ENCODE measurements at places on chromosomes 13 and 19.

DNA sequence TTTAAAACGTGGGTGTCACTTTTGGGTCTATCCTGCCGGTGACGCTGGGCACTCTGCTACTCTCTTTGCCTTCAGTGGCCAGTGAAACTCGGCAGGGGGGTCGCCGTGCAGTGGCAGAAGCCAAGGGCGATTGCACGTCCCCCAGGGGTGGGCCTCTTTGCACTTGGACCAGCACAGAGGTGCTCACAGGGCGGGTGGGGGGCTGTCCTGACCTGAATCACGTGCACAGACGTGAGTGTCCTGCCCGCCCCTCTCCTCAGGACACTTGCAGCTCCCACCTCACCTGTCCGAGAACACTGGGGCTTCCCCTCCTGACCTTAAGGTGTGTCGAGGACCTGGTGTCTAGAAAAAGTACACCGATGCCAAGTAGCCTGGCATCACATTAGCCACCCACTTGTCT is 16.1 kb downstream of the COL4A1 start:
- no peak for DNase-seq

- DNase-seq: peak; percentile 46
Measured at GRCh38 chr19:6501740-6502648, at the start of gene TUBB4A. Gene TUBB4A, minus strand, starts transcription at chr19:6502309. Its CDS starts 97 bp downstream, at chr19:6502212.

GRCh38 chr13:28012896-28013295 is 24.4 kb upstream of the URAD start:
- no peak for DNase-seq

DNA sequence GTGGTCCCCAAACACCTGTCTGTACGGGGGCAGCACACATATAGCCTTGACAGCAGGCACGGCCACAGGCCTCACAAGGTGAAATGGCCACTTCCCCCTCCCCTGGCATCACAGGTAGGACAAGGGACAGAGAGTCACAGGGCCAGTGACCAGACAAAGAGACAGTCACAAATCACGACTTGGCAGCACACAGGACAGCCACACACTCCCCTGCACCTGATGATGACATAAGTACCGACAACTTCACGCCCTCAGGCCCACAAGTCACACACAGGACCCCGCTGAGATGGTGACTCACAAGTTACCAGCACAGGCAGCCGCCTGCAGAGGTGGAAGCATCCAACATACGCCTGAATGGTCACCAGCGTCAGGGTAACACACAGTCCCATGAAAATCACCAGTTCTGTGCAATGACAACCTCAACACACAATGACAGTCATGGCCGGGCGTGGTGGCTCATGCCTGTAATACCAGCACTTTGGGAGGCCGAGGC is 16.5 kb downstream of the TYK2 start:
- DNase-seq: no peak

DNA sequence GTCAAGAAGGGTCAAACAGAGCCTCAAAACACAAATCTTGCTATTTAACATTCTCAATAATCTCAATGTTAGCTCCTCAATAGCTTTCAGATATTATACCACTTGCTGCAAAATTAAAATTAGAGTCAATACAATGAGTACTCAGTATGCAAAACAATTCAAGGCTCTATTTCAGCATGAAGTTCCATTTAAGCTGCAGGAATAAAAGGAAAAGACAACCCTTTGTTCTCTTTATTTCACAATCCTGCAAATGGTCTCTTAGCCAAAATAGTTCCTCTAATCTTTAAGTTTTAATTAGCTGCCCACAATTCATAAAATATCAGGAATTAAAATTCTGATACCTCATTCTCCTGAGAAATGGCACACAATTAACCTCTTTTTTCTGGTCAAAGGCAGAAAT is 40.5 kb upstream of the DCT start:
- DNase-seq: no peak

DNA sequence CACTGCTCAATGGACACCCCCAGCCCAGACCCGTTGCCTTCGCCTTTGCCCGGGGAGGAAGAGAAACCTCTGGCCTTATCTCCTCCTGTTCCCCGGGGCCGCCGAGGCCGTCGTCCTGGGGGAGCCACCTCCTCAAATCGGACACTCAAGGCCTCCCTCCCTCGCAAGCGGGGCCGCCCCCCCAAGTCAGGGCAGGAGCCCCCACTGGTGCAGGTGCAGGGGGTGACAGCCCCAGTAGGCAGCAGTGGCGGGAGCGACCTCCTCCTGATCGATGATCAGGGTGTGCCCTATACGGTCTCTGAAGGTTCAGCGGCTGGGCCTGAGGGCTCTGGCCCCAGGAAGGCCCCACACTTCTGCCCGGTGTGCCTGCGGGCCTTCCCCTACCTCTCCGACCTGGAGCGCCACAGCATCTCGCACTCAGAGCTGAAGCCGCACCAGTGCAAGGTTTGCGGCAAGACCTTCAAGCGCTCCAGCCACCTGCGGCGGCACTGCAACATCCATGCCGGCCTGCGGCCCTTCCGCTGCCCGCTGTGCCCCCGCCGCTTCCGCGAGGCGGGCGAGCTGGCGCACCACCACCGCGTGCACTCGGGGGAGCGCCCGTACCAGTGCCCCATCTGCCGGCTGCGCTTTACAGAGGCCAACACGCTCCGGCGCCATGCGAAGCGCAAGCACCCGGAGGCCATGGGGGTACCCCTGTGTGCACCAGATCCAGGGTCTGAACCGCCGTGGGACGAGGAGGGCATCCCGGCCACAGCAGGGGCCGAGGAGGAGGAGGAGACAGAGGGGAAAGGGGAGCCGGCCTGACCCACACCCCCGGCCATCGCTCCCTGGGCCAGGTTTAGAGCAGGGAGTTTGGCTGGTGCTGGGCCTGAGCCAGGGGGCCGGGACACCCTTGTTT is 2.3 kb downstream of the ZNF524 start:
- DNase-seq: no peak

DNA sequence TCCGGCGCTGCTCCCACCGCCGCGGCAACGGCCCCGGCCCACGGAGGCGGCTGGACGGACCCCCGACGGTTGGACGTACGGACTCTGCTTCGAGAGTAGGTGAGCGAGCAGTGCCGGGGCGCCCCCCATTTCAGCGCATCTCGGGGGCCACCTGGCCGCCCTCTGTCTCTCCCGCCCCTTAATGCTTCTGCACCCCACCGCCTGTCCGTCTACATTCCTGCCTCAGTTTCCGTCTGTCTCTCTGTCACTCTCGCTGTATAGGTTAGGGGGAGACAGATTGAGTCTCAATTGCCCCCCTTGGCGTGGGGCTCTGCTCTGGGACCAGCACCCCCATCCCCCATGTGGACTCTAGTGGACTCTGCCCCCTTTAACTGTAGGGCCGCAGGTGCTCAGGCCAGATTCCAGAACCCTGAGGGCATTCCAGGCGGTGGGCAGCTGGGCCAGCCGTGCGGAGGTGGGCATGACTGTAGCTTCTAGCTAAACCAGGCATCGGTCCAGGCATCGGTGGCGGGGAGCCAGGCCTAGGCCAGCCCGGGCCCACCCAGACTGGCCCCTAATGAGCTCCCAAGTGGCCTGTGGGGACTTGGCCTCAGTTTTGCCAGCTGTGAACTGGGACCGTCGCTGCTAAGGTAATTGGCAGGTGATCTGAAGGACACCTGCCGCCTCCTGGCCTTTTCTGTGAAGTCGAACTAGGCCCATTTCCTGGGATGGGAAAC is 373 bp downstream of the TNFAIP8L1 start:
- no peak for DNase-seq

DNA sequence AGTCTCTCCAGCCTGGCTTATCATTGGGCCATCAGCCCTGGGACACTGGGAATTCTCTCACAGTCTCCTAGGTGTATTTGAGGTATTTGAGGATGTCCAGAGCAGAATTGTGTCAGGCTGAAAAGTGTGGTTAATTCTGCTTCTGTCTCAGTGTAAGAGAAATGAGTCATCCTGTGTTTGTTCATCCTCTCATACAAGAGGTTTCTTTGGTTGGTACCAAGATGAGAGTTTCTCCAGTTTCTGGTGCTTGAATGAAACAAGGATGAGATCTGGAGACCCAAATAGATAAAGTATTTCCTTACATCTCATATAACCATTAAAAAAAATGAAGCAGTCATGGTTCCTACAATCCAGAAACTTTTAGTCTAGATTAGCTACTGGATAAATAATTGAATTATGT is 7.7 kb downstream of the ZNF253 start:
- DNase-seq: no peak

- no peak for DNase-seq
Measured at GRCh38 chr13:59963383-59963782, 200.3 kb downstream of the DIAPH3 start.

GRCh38 chr13:26025196-26025595 is 26.6 kb downstream of the SHISA2 start:
- DNase-seq: no peak

GRCh38 chr19:17753976-17754375 is 2.7 kb downstream of the FCHO1 start:
- DNase-seq: no peak

DNA sequence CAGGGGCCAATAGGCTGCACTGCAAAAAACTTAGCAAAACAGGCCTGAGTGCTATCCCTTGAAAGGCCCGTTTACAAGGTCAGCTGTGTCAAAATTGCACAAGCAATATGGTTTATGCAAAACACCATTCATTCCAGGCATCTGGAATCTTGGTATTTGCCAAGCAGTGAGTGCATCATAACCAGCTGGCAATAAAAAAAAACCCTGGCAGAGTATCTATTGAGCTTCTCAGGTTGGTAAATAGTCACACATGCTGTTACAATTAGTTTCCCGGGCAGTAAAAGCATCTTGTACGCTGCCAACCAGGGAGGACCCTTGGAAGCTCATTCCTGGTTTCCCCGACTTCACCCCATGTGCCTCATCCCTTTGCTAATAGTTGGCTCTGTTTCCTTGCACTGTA is 21.3 kb downstream of the ZNF77 start:
- DNase-seq: no peak

- DNase-seq: no peak
Measured at GRCh38 chr13:112928972-112929782, 39.8 kb upstream of the MCF2L start.

DNA sequence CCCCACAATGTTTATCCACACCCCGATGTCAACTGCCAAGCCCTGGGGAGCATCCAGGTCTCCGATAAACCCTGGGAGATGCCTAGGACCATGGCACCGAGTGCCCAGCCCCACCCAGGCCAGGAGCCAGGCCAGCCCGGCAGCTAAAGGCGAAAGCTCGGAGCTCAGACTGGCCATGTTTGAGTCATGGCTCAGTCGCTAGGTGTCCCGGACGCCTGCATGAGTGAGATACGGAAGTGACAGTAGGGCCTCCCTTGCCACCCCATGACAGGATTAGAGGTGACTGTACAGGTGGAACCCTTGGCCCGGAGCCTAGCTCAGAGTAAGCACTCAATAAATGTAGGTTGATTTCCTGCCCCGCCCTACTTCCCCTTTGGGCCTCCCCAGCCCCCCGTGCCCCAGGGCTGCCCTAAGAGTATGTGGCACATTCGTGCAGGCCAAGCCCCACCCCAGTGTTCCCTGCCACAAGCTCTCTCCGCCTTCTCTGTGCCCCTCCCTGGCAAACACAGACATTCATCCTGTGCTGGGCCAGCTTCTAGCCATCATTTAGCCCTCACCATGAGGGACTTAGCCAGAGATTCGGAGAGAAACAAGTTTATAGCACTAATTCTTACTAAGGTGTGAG is 5.8 kb upstream of the TPM4 start:
- DNase-seq: peak; percentile 94

GRCh38 chr19:7397687-7398086 is 49.0 kb downstream of the ARHGEF18 start:
- DNase-seq: no peak

- no peak for DNase-seq
Measured at GRCh38 chr19:43751466-43752220, 3.1 kb downstream of the SMG9 start.

GRCh38 chr13:29479716-29480492 is 115.6 kb downstream of the SLC7A1 start:
- no peak for DNase-seq

GRCh38 chr19:35693422-35693821 is 10.9 kb upstream of the ZBTB32 start:
- no peak for DNase-seq

- no peak for DNase-seq
Measured at GRCh38 chr13:75372923-75373841, 108.8 kb downstream of the TBC1D4 start.

DNA sequence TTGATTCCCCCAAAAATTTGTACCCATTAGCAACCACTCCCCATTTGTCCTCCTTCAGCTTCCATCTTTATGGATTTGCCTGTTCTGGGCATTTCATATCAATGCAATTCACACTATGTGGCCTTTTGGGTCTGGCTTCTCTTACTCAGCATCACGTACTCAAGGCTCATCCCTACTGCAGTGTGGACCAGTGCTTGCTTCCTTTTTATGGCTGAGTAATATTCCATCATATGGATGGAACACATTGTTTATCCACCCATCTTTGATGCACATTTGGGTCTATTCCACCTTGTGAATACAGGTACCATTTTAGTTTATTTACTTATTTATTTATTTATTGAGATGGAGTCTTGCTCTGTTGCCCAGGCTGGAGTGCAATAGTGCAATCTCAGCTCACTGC is 12.5 kb upstream of the PIK3R2 start:
- no peak for DNase-seq

GRCh38 chr13:82259284-82259683 is 1623.0 kb downstream of the SLITRK1 start:
- no peak for DNase-seq

DNA sequence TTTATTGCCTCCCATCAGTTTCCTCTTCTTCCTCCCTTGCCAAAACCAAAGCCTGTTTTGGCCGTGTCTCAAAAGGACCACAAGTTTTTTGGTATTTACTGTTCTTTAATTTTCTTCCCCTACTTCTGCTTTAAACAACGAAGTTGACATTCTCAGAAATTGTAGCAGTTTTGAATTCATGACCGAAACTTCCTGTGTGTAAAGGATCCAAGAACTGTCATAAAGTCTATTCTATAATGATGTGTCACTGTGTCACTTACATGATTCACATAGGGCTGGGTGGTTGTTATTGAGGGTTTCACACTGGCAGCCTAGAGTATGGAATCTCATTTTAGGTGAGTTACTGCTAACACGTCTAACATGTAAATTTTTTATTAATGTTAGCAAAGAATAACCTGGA is 741.0 kb upstream of the KLHL1 start:
- no peak for DNase-seq

- DNase-seq: no peak
Measured at GRCh38 chr19:48719263-48720171, at the start of gene MAMSTR. Gene MAMSTR, minus strand, starts transcription at chr19:48719725. Its CDS starts 694 bp downstream, at chr19:48719031.

GRCh38 chr13:86862137-86862536 is 809.0 kb upstream of the SLITRK5 start:
- DNase-seq: no peak

DNA sequence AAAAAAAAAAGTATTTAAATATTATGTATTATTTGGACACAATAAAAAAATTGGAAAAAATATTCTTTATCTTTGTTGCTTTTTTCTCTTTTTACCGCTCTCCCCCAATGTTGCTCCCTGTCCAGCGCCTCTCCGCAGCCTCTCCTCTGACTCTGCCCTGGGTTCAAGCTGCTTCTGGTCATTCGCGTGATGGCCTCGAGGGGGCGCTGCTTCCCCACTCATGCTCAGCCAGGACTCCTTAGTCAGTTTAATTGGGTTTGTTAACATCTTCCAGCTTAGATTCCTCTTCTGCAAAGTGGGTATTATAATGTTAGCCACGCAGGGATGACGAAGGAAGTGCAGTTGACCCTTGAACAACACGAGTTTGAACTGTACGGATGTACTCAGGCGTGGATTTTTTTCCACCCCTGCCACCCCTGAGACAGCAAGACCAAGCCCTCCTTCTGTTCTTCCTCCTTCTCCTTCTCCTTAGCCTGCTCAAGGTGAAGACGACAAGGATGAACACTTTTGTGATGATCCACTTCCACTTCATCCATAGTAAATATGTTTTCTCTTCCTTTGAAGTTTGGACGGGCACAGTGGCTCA is 4.9 kb upstream of the NWD1 start:
- peak; percentile 61 for DNase-seq

Measured in CD4-positive, alpha-beta T cell treated with Interleukin-4 for 1 hour (primary cell).